ENCODE measurements at places on chromosomes 6 and 20.

- no peak for DNase-seq
These were observed 126.4 kb downstream of the LY86 start for GRCh38 chr6:6714953-6715352.

GRCh38 chr6:53792973-53793317, 1.9 kb upstream of the LRRC1 start:
- no peak for DNase-seq

GRCh38 chr6:142265476-142265875, 36.3 kb upstream of the ADGRG6 start:
- DNase-seq, result no peak

DNA sequence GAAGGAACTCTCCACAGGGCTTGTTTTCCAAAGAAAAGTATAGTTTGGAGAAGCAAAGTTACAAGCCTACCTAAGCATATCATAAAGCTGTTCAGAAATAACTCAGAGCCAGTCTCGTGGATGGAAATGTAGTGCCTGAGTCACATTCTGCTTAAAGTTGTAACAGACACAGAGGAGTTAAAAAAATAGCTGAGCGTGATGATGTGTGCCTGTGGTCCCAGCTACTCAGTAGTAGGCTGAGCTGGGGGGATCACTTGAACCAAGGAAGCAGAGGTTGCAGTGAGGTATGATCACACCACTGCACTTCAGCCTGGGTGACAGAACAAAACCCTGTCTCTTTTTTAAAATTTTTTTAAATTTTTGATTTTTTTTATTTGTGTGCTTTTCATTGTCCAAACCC, 6.6 kb downstream of the ALDH5A1 start:
- DNase-seq, result no peak

- no peak for DNase-seq
These were observed 173.1 kb upstream of the SSTR4 start for GRCh38 chr20:22861990-22862389.

- peak; percentile 49 for DNase-seq
These were observed 78.0 kb downstream of the FGD2 start for GRCh38 chr6:37083243-37084138.

DNA sequence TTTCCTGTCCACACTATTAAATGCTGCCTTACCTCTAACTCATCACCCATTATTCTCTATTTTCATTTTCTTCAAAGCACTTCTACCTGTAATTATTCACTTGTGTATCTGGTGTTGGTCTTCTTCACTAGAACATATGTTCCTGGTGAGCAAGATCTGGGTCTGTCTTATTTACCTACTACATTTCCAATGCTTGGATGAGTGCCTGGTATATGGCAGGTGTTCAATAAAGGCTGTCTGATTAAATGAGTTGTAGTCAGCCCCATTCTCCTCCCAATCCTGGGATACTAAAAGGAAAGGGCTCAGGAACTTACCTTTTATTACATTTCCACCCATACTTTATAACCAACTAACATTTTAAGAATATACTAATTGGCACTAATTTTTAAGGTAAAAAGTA, 61.0 kb downstream of the CEP162 start:
- no peak for DNase-seq

DNA sequence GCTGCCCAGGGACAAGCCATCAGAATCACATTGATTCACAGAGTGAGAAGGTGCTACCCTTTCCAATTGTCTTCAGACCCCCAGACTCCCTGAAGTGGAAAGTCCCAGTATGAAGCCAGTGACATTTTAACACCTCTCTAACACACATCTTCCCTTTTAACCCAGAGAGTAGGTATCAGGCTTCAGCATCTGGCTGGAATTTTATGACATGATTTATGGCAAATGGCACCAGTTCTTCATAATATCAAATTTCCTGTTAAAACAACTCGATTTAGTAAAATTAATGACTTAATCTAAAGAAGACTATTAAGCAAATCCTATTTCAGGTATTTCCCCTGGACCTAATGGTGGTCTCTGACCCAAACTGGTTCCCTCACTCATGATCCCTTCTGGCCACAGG, 25.0 kb downstream of the KCNB1 start:
- no peak for DNase-seq

GRCh38 chr6:40543776-40544175, 43.4 kb downstream of the LRFN2 start:
- DNase-seq, result no peak
